Iris pigment epithelial cell (primary cell): ENCODE measurements at places on chromosomes 12 and 14.
A peak's percentile ranks its signal among the peaks of the same experiment; 100 is the strongest.

GRCh38 chr12:111642681-111643426 is 42.9 kb downstream of the BRAP start:
- DNase-seq = no peak

DNA sequence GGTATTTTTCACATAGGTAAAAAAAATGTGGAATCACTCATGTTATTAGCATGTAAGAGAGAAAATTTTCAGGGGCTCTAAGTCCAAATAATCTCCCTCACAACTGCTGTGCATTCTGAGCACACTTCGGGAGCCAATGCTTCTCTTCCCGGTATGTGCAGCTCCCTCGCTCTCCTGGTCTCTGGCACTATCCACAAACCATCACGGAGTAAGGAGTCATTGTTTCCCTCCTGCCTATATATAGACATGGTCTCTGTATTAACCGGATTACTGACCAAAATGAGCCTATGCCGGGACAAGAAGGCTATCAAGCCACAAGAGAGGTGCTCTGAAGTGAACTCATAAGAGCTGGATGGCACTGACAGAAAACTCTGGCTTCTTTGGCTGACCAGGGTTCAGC is 13.4 kb downstream of the HECTD4 start:
- no peak for DNase-seq

DNA sequence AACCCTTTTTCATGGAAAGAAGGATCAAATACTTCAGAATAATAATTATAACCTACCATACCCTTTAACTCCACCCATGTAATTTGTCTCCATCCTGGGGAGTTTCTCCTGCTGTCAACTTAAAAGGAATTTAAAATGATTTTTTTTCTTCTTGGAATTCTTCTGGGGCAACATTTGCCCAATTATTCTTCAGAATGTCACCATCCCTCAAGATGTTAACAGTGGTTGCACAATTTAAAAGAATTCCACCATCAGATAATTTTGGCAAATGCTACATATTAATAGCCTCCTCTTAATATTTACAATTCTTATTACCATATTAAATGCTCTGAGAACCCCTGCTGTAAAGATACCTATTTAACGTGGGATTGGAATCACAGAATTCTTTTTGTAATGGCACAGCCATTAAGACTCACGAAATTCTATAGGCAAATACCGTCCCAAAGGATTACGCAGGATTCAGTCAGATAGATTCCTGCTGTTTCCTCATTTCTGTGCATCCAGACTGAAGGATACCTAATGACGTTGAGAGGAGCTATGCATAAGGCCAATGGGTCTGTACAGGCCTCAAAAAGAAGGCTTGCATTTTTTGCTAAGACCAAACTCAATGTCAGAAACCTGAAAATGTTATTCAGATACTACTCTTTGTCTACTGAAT is 177.5 kb downstream of the DAD1 start:
- DNase-seq = no peak

- peak; percentile 59 for DNase-seq
These were observed 613.0 kb downstream of the RPS29 start for GRCh38 chr14:48973151-48973550.

DNA sequence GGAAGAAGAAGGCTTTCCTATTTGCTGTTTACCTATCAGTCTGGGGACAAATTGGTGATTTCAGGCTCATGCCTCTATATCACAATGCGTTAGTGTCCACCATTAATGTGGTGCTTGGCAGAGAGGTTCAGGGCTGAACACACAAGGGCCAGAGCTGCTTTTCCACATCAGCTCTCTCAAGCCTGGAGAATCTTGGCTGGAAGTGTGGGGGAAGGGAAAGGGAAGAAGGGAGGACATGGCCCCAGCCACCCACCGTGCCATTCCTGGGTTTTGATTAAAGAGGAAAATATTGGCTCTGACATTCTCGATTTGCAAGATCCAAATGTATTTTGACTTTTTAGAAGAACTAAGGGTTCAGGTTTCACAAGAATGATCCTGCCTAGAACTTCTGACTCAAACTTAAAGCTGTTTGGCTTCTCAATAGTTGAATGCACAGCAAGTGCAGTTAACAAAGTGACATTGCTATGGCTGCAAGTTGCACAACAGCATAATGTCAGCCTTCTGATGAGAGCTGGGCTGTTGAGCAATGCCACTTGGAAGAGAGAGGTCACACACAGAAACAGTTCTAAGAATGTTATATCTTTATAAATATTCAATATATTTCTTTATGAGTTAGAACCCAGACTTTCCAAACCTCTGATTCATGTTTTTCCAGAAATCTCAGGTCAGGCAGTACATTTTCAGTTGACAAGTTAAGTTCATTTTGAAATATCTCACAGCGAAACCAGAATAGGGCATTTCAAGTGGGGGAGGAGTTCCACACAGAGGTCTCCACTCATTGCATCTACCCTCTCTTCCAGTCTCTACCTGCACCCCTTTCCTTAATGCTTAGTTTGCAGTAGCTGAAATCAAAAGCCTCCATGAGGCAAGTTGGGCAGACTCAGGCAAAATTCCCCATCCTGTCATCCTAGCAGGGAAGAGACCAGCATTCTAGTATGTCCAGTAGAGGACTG is 25.3 kb downstream of the IGF1 start:
- peak; percentile 5 for DNase-seq

GRCh38 chr12:83197483-83197914 is 510.8 kb downstream of the TMTC2 start:
- no peak for DNase-seq

DNA sequence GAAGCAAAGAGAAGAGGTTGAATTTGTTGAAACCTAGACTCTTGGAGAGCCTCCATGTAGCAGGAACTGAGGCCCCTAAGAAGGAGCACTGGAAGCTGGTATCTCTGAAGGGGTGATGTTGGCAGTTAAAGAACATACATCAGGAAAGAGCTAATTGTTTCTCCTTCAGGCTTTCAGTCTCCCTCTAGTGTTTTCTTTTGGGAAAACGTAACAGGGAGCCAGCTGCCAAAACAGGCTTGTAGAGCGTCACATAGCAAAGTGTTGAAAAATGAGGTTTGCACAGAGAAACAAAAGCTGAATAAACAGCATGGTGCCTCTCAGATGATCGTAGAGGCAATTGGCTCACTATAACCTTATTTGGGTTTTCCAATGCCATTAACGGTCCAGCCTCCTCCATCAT is 46.9 kb upstream of the CAND1 start:
- DNase-seq = peak; percentile 28

- DNase-seq = peak; percentile 17
These were observed 768.1 kb upstream of the TBX3 start for GRCh38 chr12:115451780-115452736.

DNA sequence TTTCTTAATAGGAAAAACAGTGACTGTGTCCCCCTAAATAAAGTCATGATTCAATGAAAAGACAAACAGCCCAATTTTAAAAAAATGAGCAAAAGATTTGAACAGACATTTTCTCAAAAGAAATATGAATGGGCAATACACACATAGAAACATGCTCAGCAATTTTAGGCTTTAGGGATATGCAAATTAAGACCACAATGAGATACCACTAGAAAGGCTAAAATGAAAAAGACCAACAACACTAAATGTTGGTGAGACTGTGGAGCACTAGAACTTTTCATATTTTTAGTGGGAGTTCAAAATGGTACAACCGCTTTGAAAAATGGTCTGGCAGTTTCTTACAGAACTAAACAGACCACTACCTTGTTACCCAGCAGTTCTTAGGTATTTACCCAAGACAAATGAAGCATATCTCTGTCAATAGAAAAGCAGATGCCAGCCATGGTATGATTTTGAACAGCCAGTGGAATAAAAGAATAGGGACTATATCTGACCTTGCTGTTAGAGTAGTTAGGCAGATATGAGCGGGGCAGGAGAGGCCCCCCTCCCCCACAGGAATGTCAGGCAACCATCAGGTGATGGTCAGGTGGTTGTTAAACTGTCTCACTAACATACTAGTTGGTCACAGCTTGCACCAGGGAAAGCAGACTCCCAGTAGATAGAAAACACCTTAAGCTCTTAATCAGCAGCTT is 108.8 kb downstream of the PRKCH start:
- DNase-seq = no peak

- DNase-seq = peak; percentile 74
These were observed 414.5 kb downstream of the PCNX1 start for GRCh38 chr14:71321574-71322315.

DNA sequence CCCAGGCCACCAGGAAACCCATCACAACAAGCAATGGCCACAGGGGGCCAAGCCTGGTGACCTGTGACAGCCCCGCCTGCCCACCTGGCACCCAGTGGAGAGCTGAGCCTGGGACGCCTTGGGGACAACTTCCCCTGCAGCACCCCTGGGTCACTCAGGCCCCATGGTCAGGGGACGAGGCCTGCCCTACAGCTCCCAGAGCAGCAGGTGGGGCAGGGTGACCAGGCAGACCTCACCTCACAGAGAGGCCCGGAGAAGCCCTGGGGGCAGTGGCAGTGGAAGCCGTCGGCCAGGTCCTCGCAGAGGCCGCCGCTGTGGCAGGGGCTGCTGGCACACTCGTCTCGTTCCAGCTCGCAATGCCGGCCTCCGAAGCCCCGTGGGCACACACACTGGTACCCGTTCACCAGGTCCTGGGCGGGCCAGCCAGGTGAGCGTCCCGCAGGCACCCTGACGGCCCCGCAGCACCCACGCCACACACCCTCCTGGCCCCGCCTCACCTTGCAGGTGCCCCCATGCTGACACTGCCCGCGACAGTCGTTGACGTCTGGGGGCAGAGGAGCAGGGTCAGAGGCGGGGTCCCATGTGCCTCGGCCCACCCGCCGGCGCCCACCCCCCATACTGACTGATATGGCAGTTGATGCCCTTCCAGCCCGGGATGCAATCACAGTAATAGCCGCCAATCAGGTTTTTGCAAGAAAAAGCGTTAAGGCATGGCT is 18.1 kb downstream of the JAG2 start:
- no peak for DNase-seq

- no peak for DNase-seq
These were observed 23.5 kb upstream of the INF2 start for GRCh38 chr14:104665657-104666522.

DNA sequence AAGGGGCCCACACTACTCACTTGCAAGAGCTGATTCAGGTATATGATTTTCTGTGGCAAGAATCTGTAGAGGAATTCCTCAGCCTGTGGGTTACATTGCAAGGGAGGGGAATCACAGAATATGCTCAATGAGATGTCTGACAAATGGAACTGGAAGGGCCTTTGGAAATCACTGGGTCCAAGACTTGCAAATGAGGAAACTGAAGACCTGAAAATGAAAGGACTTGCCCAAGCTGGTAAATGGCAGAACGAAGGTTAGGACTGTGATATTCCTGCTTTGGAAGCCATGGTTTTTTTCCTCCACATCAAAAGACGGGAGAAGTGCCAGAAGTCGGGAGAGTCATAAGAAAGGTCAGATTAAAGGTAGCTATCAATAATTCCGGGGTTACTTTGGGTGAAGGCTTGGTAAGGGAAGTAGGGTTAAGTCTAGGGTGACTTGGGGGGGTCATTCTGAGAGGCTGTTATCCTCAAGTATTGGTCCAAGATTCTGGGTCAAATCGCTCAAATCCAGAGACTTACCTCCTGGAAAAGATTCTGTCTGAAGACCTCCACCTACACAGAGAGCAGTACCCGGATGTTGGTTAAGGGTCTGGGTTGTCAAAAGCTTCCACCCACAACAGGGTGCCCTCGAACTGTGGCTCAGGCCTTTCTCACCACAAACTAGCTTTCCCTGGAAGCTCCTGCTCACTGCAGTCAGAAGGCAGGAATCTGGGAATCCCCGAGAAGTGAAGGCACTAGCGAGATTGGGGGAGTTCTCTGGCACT is 539 bp downstream of the PSME2 start:
- peak; percentile 44 for DNase-seq
